ENCODE measurements at places on chromosomes 3 and 15. TPM values are rescaled to one million over a fixed set of nuclear protein-coding genes. Genes with fewer than 3 reads are reported as not detected.

The WDR72 gene
- total RNA-seq = not detected

GRCh38 chr15:39180030-39180429, 400.8 kb upstream of the THBS1 start:
- DNase-seq = no peak

The GOLGA8R gene
- total RNA-seq = not detected

GRCh38 chr3:185744997-185745843, 79.6 kb downstream of the IGF2BP2 start:
- DNase-seq = no peak

All from G401 (cell line).